AG08395 (cell line): ENCODE measurements at places on chromosomes 12 and 14.

DNA sequence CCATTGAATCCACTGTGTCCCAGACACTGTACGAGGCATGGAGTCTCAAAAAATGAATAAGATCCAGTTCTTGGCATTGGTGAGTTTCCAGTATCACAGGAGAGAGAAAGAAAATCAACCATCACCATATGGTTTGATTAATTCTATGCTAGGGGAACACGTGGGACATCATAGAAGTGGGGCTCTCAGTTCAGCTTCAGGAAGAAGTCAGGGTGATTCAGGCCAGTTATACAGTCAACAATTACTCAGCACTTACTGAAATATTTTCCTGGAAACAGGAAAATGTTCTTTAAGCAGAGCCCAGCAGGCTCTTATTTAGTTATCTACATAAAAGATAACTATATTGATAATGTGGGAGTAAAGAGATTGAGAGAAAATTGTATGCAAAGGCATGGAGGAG lies 407.2 kb downstream of the NOVA1 start:
- DNase-seq: no peak

DNA sequence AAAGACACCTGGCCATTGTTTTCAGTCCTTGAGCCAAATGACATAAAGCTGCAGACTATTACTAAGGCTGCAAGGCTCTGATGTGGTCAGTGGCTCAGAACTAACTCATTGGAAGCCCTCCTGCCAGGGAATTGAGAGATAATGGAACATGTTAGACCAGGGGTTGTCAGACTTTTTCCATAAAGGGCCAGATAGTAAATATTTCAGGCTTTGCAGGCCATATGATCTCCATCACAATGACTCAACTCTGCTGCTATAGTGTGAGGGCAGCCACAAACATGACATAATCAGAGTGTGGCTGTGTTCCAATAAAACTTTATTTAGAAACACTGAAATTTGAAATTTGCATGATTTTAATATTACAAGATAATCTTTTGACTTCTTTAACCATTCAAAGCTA lies 140.3 kb downstream of the TMEM30B start:
- peak; percentile 52 for DNase-seq

DNA sequence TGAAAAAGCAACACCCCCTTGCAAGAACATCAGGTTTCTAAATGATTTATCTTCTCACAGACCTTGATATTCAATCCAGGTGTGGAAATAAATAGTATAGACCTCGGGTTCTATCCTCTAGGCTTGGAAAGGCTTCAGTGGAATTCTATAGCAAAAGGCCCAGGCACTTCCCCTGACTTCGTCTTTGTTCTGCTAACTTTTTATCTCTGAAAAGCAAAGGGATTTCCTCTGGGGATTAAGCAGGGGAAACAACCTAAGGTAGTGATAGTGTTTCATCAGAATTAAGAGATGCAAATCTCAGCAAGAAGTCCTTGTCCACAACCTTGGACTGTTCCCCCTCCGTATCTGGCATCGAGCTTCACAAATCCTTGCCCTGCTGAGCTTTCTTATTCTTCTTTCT lies 59.5 kb upstream of the DUSP6 start:
- DNase-seq: no peak

DNA sequence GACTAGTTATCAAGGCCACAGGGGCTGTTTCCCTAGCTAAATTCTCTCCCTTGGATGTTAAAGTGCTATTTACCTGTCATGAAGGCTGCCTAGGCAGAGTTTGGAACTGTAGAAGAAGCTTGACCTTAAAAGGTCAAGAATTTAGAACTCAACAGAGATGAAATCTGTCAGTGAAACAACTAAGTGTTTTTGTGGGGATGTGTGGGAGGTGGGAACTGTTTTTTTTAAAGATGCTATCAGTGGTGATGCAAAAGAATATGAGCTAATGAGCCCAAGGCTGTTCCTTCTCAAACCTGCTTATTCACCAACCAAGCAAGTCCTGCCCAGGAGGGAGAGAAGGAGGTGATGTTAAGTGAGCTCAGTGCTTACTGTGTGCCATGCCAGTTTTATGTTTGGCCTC lies 40.8 kb upstream of the POC1B start:
- no peak for DNase-seq
